Left hindlimb (tissue), 1 donor: ENCODE measurements at places on chromosomes 2 and 18.

DNA sequence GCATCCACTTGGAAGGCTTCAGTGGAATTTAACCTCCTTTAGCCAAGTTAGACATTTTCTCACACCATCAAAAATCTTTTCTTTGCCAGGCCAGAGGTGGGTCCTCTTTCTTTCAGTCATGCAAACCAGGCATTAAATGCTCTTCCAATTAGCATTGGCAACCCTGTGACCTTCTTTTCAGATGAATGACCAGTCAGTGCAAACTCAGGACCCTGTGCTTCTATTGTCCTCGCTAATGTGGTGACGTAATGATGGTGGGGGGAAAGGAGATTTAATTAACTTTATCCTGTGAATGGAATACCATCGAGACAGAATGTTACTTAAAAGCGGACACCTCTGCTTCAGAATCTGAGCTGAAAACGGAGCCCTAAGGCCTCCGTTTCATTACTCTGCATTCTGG is 23.2 kb upstream of the STPG4 start:
- DNase-seq = no peak

GRCh38 chr2:49129034-49129433 is 25.3 kb downstream of the FSHR start:
- DNase-seq = no peak

DNA sequence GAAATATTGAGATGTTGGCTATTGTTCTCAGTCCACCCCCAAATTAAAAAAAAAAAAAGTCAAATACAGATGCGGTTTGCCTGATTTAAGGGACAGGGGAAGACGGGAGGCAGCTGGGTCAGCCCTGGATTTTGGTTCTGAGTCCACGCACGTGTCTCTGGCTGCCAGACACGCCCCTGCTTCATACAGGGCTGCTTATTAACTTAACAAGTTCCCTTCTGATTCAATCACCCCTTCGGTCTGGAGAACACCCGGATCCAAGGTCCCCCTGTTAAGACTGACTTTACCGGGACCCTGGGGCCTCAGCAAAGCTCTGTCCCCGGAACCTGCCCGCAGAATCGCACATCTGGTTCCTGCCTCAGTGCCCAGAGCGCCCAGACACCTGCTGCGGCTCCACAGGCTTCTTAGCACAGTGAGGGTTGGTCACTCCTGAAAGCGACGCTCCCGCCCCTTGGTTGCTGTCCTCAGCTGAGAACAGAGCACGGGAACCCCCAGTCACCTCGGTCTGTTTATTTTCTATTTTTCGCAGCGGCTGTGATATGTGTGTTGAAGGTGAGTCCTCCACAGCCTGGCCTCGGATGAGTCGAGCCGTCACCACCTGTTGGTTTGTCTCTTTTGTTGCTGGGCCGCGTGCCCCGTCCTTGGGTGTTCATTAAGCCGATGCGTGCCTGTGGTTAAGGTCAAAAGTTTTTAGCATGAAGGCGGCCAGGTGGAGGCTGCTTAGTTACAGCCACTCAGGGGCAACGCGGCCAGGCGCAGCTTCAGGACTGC is 57.2 kb downstream of the RTP5 start:
- DNase-seq = no peak

DNA sequence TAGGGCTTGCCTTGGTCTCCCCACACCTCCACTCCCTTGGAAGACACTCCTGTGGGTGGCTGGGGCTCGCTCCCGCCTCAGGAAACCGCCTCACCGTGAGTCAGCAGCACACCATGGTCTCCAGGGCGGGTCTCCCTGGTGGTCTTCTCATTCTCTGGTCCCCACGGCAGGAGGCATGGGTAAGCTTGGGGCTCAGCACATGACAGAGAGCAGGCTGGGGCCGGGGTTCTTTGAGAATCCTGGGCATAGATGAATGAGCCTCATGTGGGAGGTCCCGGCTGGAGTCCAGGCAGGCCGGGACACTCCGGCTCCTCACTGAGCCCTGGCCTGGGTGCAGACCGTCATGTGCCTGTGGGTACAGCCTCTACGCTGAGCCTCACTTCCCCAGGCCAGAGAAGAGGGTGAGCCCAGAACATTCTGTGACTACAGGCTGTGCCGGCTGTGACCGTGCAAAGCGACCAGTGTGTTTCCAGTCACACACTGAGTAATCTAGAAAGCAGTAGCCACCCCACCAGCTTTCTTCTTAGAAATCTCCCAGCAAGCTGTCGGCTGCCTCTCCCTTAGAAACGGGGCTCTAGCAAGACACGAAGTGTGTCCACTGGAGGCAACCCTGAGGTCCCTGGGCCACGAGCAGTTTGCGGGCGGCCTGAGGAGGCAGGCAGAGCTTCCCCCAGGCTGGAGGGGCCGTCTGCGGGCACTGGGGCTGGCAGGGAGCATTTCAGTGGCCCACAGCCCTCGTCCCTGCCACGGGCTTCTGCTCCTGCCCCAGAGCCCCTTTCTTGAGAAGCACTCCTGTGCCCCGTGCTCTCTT is 93.1 kb downstream of the RHOB start:
- DNase-seq = no peak

DNA sequence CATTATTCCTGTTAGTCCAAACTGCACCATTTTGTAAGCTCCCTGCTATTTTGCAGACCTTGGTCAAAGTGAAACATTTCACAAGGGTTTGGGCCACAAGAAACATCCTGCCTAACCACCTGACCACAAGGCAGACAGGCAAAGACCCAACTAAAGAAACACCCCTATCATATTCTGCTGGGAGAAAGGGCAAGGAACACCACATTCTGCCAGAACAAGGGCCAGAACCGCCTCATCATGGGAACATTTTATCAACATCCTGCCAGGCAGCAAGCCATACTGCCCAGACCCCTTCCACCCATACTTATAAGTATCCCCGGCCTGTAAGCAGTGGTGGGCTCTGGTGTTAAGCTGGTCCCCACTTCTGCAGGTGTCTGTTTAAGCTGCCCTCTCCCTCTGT is 12.0 kb upstream of the RAB31 start:
- no peak for DNase-seq

DNA sequence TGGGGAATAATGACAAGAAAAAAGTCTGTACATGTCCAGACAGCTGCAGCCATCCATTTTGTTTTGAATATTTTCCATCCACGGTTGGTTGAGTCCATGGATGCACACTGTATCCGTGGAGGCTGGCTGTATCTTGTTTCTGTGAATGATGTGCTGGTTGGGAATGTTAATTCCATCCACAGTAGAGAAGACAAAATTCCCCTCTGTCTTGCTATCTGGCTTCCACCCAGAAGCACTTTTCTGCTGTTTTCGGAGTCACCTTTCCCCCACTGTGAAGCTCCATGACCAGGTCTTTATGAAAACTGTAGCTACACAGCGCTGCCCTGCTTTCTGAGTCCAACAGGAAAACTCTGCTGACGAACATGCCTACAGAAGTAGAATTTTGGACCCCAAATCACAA is 122.3 kb downstream of the HRH4 start:
- no peak for DNase-seq

GRCh38 chr2:236012155-236012554 is 156.0 kb downstream of the GBX2 start:
- DNase-seq = no peak

GRCh38 chr18:26215247-26215970 is 10.8 kb upstream of the TAF4B start:
- no peak for DNase-seq
